Stimulated activated CD8-positive, alpha-beta memory T cell treated with anti-CD3 and anti-CD28 coated beads, Interleukin-4, amount 100 ng/mL, for 1 hour (primary cell): ENCODE measurements at places on chromosomes 16 and 17.

DNA sequence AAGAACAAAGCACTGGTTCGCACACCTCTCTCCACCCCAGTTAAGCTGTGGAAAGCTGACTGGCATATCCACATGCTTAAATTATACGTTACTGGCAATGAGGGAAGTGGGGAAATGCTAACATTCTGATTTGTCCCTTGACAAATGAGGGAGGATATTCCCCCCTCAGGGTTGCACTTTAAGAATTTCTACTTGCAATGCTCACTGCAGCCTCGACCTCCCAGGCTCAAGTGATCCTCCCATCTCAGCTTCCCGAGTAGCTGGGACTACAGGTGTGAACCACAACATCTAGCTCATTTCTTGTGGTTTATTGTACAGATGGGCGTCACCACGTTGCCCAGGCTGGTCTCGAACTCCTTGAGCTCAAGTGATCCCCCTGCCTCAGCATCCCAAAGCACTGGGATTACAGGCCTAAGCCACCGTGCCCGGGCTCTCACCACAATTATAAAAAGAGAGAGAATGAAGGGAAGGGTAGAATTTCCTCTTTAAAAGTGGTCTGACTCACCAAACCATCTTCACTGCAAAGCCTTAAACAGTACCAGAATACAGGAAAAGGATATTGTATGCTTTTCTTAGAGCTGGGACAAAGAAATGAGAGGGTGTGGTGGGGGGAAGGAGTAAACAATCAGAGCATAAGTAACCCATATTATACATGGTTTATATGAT is 38.9 kb downstream of the KANSL1 start:
- no peak for DNase-seq

- DNase-seq: no peak
These were observed 16.8 kb upstream of the MMP2 start for GRCh38 chr16:55462241-55462640.

GRCh38 chr17:76901542-76902197 is 33.5 kb downstream of the MGAT5B start:
- DNase-seq: no peak

DNA sequence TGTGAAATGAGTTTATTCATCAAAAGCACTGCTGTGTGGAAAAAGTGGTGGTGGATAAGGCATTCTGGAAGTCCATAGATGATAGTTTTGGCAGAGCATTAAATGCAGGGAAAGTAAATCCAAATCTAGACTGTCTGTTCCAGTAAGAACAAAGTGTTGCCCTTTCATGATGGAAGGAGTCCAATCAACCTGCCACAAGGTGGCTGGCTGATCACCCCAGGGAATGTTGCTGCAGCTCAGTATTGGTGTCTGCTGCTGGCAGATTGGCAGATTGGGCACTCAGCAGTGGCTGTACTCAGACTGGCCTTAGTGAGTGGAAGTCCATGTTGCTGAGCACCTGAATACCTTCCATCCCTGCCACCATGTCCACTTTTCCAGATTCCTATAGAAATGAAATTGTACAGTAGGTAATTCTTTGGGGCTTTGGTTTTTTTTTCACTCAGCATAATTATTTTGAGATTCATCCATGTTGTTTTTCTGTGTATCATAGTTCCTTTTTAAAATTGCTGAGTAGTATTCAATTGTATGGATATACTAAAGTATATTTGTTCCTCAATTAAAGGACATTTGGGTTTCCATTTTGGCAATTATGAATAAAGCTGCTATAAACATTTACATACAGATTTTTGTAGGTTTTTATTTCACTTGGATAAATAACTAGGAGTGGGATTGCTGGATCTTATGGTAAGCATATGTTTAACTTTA is 14.3 kb downstream of the DYNLL2 start:
- no peak for DNase-seq

- no peak for DNase-seq
These were observed 1.6 kb upstream of the FMNL1 start for GRCh38 chr17:45220079-45220478.

GRCh38 chr17:63024716-63025115 is 58.7 kb downstream of the TANC2 start:
- DNase-seq: no peak

DNA sequence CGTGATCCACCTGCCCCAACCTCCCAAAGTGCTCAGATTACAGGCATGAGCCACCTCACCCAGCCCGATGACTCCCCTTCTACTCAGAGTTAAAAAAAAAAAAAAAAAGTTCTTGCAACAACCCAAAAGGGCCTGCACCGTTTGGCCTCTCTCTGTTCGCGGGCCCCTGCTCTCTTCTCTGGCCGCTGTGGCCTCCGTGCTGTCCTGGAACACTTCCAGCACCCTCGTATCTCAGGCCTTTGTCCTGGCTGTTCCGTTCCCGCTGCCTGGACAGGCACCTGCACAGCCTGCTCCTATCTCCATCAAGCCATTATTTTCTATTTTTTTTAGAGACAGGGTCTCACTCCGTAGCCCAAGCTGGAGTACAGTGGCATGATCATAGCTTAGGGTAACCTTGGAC is 10.8 kb downstream of the MYO1C start:
- no peak for DNase-seq

DNA sequence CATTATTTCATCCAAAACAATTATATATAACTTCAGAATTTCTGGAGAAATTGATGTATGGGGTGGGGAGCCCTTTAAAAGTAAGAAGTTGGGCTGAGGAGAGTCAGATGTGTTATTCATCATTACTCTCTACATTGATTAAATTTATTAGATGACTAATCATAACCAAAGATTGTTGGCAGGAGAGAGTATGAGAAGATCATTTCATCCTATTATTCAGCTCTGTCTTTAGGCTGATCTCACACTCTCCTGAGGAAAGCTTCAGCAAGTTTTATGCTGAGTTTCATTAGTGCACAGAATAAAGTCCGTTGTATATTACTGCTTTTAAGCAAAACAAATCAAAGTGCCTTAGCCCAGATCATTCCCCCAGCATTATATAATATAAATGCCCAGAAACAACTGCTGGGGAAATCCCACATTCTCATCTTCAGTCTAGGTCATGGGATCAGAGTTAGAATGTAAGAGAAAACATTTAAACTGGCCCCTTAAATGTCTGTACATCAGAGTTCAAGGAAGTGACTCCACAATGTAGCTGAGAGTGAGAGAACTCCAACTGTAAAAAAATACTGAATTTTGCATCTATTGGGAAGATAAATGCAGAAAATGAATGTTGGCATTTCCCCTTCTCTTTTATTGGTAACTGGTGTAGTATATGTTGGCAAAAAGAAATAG is 130.1 kb upstream of the HLF start:
- DNase-seq: no peak

GRCh38 chr17:58376472-58377000 is 24.5 kb upstream of the SUPT4H1 start:
- DNase-seq: no peak

- DNase-seq: no peak
These were observed 184.8 kb downstream of the BCAS3 start for GRCh38 chr17:60862482-60862881.

- DNase-seq: no peak
These were observed 5.9 kb downstream of the AXIN1 start for GRCh38 chr16:346587-346986.

GRCh38 chr16:56203052-56203451 is 11.8 kb downstream of the GNAO1 start:
- DNase-seq: no peak

DNA sequence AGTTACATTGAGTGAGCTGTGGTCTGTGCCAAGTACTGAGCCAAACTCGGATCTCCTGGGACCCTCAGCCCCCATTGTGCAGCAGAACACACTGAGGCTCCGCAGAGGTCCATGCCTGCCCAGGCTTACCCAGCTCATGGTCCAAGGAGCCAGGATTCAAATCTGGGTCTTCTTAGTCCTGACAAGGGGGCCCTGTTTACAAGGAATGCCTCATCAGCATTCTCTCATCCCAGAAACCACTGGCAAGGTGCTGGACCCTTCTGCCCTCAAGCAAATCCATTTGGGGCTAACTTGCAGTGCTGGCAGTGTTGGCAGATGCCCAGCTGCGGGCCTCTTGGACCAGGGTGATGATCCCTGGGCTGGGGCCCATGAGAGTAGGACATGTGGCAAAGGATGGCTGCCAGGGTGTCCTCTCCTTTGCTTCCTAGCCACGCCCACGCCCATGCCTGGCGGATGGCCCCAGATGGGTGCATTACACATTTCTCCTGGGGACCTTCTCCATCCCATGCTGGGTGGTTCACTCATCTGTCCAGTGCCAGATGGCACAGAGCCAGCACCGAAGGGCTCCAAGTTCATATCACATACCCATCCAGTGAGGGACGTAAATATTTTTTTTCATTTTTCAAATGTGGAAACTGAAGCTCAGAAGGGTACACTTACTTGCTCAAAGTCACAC is 117.7 kb downstream of the CMIP start:
- DNase-seq: no peak

DNA sequence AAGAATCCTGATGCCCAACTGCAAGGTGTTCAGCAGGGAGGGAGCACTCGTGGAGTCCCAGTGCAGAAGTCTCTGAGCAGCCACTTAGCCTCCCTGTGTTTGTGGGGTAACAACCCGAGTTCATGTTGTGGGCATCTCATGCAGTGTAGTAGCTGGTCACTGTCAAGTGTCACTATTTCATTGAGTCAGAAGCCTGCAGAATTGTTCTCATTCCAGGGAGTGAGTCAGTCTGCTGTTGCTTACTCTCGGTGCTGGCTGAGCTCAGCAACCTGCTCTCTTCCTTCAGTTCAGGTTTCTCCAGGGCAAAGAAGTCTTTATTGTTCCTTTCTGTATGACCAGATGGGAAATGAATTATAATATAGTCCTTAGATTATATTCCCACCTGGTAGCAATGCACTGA is 24.1 kb downstream of the HMOX2 start:
- no peak for DNase-seq

DNA sequence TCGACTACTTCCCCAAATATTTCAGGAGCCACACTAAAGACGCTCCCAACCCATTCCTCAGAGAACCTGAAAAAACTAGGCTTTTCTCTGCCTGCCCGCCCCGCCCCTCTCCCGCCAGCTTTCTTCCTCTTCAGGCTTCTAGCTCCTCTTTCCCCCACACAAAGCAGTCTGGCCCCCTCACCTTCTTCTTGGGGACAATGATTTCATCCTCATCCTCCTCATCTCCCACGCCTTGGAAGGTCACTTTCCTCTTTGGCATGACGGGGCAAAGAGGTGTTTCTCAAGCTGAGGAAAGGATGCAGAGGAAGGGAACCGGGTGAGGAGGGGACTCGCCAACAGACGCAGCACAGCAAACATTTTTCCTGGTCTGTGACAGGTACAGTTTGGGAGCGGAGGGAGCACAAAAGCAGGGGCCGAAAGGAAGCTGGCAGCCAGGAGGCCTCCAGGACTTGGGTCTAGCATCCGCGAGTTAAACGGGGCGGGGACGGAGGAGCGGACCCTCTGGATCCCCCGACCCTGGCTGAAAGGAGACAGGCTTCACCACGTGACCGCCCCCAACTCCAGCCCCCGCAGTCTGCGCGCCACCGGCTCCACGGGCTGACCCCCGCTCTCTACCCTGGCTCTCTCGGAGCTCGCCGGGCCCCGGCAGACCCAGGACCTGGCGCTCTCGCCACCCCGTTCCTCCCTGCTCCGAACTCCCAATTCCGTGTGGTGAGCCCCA is 525 bp downstream of the CD2BP2 start:
- DNase-seq: no peak

DNA sequence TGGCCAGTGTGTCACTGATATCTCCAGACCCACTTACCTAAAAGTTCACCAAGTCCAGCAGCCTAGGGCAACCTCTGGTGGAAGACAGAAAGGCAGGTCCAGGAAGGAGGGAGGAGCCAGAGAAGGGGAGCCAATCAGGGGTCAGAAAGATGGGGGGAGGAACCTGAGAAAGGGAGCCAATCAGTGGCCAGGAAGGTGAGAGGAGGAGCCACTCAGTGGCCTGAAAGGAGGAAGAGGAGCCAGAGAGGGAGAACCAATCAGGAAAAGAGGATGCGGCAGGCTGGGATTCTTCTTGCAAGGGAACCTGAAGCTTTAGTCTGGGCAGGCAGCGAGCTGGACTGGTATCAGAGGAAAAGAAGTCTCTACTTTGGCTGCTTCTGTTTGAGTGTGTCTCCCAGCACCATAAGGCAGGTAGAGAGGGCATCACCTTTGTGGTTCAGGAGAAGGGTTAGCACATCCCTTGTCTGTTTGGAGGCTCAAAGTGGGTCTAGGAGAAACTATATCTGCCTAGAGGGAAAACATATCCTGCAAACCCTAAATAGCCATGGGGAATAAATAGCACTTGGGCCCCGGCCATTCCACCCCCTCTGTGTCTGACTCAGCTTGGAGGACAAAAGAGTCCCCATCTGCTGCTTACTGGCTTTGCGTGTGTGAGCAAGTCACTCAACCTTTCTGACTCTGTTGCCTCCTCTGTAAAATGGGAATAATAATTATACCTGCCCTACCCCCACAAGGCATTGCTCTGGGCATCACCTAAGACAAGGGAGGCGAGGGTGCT is 43.4 kb upstream of the CRHR1 start:
- DNase-seq: no peak

DNA sequence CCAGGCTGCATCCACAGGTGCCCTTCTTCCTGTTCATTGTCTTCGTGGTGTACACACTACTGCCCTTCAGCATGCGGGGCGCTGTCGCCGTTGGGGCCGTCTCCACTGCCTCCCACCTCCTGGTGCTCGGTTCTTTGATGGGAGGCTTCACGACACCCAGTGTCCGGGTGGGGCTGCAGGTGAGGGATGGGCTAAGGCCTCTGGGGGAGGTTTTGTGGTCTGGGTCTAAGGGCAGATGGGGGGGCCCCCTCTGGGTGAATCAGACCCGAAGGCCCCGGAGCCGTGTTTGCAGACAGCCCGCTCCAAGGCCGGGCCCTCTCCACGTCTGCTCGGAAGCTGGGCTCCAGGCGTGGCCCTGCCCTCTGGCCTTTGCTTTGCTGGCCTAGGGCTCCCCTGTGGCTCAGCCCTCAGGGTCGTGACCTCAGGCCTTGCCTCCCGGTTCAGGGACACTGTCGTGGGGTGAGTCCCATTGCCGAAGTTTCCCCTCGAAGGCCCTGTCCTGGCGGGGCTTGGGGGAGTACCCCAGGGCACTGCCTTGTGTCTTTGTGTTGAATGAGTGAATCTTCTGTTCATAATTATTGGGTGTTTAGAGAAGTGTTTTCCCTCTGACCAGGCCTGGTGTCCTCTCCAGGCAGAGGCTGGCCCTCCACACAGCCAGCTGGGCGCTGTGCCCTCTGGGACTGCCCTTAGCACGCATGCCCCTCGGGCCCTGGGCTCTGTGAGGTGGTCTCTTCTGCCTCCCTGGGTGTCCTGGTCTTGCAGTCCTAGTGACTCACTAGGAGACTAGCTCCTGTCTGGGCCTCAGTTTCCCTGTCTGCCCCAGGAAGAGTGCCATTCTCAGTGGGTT is 25.6 kb downstream of the ADCY7 start:
- DNase-seq: no peak
